Coronary artery (tissue), 2 donors: ENCODE measurements at places on chromosomes 5 and 9.

GRCh38 chr5:141641634-141642267 lies 5.0 kb downstream of the RELL2 start:
- peak; percentile 5 for DNase-seq

GRCh38 chr5:172751761-172752510 lies 19.1 kb downstream of the DUSP1 start:
- DNase-seq = no peak

- DNase-seq = no peak
Observed at GRCh38 chr5:83711982-83712601, 8.6 kb downstream of the HAPLN1 start.

DNA sequence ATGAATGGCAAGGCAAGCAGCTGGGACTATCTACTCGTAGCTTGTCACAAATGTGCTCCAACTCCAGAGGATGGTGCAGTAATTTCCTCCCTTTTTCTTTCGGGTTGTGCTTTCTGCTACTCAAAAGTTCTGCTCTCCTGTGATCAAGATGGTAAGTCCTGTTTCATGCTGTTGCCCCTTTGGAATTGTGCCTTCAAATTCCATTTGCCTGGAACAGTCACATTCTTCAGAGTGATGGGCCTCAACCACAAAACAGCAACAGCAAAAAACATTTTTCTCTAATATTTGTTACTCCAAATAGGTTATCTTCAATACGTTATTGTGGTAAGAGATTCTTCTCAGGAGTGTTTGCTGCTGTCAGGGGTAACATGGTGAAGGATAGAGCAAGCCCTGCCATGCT lies 209.3 kb downstream of the PALM2AKAP2 start:
- DNase-seq = no peak

GRCh38 chr5:35230038-35230611 lies at the start of gene PRLR:
Gene PRLR (minus strand): TSS chr5:35230487. CDS start chr5:35089620, 140,867 bp downstream.
- DNase-seq = no peak

- DNase-seq = peak; percentile 77
Observed at GRCh38 chr5:149549461-149550267, 1.6 kb downstream of the CSNK1A1 start.
